H7 (cell line): ENCODE measurements at places on chromosomes 5 and 9.

DNA sequence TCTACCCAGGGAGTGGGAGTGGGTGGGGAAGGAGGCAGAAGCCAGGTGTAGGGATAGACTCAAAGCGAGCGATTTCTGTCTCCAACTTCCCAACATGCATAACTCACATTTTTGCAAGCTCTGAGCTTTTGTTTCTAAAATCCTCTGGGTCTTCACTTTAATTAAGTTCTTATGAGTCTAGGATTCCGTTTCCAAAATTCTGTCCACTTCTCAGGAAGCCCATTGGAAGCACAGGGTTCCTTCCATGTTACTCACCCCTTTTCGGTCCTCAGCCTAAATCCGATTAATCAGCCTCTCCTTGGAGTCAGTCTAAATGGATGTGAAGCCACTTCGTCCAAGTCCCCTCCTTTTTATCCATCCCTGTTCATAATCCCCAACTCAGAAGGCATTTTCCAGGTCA lies 1.4 kb downstream of the GPX3 start:
- DNase-seq = peak; percentile 19

DNA sequence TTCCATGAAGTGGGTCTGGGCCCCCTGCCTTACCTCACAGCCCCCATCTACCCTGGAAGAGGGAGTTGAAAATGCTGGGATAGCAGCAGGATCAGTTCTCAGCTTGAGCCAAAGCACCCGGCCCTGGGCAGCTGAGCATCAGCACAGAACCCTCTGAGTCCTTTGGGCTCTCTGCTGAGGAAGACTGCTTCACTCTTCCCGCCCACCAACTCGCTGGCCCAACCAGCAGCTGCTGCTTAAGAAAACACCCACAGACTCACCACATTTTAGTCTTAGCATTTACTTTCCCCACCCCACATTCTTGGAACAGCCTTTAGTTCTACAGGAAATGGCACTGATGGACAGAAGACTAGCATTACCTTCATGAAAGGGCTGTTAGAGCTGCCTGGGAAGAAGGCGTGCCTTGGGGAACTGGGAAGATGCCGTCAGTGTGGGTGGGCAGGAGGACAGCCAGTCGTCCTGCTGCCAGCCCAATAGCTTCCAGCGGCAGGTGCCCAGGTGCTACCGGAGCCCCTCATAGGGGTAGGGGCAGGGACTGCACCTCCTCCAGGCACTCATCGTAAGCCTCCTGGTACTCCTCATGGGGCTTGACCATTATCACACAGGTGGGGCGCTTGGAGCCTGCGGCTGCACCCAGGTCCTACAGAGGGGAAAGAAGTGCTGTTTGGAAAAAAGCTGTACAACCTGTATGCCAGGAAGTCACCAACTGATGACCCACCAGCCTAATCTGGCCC lies 4.3 kb downstream of the NHP2 start:
- no peak for DNase-seq

DNA sequence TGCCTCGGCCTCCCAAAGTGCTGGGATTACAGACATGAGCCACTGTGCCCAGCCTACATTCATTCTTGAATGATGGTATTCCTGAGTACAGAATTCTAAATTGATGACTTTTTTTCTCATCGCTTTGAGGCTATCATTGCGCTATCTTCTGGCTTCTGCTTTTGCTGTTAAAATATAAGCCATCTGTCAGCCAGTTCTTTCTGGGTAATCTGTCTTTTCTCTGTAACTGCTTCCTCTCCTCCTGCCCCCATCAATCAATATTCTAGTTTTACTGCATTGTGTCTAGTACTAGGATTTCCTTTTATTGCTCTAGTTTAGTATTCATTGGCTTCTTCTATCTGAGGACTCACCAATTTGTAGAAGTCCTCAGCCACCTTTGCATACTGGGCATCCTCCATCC lies 89.0 kb downstream of the PLPP1 start:
- no peak for DNase-seq

GRCh38 chr5:131942016-131942415 lies 3.4 kb downstream of the MEIKIN start:
- DNase-seq = no peak

DNA sequence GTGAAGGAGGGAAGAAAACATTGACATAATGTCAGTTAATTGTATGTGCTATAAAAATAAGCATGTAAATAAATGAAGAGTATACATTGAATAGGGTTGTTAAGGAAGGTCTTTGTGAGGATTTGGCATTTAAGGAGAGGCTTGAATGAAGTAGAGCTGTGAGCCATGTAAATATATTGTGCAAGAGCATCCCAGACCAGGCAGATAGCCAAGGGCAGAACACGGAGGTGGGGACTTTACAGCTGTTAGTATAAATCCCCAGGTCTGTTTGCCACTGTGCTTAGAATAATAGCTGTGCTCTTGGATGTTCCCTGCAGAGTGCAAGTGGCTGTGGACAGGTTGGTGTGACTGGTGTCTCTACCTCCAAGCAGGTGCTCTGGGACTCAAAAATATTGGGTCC lies 211.7 kb downstream of the LRRC70 start:
- no peak for DNase-seq

DNA sequence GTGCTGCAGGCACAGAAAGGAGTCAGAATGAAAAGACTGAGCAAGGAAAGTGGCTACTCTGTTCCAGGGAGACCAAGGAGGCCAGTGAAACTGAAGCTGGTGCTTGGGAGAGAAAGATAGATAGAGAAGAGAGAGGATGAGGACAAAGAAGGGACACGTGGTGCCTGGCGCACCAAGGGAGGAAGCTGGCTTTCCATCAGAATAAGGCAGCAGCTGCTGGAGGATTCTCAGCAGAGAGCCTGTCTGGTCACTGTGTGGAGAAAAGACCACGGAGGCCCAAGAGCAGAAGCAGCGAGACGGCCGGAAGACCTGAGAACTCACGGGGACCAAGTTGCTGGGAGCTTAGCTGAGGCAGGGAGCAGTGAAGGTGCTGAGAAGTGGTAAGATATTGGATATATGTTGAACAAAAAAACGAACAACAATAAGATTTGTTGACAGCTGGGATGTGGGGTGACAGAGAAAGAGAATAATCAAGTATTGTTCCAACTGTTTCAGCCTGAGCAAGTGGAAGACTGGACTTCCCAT lies 116.1 kb downstream of the SEMA5A start:
- no peak for DNase-seq

GRCh38 chr5:107300721-107301327 lies 369.9 kb downstream of the EFNA5 start:
- DNase-seq = no peak

GRCh38 chr5:133851521-133851920 lies 116.9 kb downstream of the C5orf15 start:
- no peak for DNase-seq

DNA sequence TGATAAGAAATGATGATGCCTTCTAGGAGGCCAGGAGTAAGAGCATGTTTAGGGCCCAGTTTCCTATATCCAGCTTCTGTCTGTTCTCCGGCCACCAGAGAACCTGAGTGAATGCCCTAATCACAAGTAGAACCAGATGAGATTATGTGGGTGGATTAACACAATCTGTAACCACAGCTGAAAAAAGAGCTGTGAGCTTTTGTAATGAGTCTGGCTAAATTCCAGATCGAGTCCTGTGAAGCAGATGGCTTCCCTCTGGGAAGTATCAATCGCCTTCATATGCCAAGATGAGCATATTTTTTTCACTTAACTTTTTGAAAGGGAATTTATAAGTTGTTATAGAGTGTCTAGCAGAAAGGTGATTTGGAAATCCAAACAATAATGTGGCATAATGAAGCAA lies 99.8 kb downstream of the NNT start:
- no peak for DNase-seq

DNA sequence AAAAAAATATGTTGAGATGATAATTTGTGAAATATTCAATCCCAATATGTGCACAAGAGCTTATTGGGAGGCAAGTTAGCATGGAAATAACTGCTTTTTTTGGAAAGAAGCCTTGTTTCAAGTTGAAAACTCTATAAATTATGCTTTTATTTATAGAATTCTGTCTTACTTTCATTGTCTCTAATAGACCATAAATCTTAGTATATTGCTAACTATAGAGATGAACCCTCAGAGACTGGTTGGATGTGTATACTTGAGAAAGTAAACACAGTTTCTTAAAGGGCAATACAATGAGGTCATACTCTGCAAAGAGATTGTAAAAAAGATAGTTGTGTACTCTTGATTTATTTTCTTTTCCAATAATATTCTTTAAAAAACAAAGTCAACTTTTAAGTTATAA lies 530.3 kb downstream of the SPATA31D1 start:
- DNase-seq = no peak

- DNase-seq = peak; percentile 83
Observed at GRCh38 chr5:131164191-131165118, 601 bp downstream of the HINT1 start.

DNA sequence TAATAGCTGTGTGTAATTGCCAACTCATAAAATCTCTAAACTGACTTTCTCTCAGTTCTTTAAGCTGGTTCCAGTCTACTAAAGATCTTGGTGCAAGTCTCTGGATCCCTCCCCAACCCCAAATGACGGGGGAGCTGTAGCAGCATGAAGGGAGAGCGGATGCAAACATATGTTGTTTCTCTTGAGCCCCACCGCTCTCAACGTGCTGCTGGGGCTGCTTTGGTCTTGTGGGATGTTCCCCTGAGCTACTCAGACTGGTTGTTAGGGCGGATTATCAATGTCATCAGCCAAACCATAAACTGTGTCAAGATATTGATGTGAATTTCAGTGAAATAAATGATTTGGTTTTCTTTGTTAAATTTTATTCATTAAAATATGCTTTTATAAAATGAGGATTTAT lies 40.9 kb upstream of the APC start:
- no peak for DNase-seq

DNA sequence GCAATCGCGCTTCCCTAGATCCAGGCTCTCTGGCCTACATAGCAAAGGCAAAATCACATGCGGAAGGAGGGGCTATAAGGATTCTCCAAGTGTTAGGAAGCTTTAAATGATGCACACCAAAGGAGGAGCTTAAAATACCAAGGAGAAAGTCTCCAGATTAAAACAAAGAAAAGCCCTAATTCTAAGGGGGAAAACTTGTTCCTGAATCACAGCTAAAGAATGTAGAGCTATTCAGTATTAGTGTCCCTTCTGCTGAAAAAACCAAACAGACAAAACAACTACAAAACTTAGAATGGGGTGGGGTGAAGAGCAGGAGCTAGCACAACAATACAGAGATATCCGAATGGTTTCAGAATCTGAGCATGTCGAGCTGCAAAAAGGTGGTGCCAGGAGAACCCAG lies 213.7 kb downstream of the DCP2 start:
- DNase-seq = no peak

DNA sequence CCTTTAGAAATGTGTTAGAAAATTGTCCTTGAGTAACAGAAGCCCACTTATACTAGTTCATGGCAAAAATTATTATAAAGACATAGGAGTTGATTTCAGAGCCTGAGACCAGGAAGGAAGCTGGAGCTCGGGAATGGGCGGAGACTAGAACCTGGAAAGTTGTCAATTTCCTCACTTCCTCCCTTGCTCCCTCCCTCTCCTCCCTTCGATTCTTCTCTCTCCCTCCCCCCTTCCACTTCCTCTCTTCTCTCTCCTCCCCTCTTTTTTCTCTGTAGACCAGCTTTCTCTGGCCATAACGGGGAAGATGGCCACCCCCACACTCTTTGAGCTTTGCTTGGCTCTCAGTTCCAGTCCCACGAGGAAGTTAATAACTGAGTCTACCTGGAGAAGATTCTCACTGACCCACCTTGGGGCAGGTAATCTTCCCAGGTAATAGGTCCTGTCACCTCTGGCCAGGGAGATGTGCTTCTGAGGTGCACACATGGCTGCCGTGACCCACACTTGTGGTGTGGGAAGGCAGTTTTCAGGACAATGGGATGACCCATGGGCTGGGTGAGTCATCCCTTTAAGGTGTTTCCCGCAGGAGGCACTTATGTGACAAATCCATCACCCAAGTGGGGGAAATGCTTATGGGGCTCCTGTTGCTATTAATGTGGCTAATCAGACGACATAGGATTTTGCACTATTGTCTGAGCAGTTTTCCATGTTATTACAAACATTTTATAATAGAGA lies 78.7 kb downstream of the HSPA4 start:
- DNase-seq = no peak

DNA sequence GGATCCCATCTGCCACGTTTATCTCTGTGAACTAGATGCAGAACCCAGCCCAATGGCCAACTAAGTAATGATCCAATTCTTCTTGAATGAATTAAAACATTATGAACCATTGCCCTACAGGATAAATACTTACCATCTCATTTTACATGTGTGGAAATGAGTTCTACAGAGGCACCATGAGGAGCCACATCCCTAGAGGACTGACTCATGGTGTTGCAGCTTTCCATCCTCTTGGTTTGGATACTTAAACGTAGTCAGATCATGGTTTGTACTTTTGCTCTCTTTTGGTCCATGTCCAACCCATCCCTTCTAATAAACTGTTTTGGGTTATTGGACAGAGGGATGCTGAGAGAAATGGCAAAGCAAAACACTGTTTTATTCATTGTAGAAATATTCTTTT lies 484.8 kb downstream of the EBF1 start:
- no peak for DNase-seq

DNA sequence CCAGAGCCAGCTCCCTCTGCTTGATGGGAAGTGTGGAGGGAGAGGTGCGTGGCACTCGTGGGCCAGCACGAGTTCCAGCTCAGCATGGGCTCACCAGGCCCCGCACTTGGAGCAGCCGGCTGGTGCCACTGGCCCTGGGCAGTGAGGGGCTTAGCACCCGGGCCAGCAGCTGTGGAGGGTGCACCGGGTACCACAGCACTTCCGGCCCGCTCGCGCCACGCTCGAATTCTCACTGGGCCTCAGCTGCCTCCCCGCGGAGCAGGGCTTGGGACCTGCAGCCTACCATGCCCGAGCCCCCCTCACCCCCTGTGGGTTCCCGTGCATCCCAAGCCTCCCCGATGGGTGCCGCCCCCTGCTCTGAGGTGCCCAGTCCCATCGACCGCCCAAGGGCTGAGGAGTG lies 98.4 kb downstream of the DCP2 start:
- DNase-seq = no peak

DNA sequence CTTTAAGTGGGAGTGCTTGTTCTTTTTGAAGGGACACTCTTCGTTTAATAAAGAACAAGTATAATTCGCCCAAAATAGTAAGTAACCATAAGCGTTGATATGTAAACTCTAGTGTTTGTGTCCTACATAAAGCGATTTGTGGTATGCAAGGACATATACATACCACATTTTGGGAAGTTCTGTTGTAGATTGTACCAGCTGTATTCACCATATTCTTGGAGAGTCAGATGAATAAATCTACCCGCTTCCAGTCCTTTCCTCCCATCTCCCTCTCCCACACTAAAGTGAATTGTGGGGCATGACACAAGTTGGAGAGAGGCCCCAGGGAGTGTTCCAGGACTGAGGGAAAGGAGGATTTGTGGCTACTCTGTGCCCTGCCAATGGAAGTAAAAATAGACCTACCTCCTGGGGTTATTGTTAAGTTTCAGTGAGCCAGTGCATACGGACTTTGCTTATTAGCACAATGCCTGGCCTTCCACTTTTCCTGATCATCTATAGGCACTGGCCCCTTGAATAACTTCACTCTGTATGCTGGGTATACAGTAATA lies 40.6 kb downstream of the ARHGAP26 start:
- no peak for DNase-seq

DNA sequence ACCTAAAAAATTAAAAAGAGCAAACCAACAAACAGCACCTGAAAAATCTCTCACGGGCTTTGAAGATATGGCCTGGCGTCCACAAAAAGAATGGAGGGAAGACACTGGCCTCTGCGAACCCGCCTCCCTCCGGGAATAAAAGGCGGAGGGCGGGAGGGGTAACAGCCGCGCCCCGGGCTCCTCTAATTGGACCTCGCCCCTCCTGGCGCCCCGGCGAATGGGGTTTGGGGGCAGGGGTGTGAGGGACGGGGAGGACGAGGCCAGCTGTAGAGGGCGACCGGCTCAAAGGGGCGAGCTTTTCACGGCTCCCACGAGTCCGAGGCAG lies 753 bp downstream of the FANCC start:
- DNase-seq = peak; percentile 96

- peak; percentile 61 for DNase-seq
Observed at GRCh38 chr9:133841167-133841812, 103.1 kb upstream of the SARDH start.
